Breast epithelium (tissue), 4 donors: ENCODE measurements at places on chromosomes 2 and 18. TPM values are rescaled to one million over a fixed set of nuclear protein-coding genes. Genes with fewer than 3 reads are reported as not detected.

Gene ORC4
- 36.5 TPM for total RNA-seq

Gene ACADL
- total RNA-seq, result 2.0 TPM

Gene FAM110C
- 30.7 TPM for total RNA-seq

Gene ALK
- 5.6 TPM for total RNA-seq

Gene SLC25A12
- 54.7 TPM for total RNA-seq

Gene NEB
- 2.0 TPM for total RNA-seq

Gene SERPINB5
- total RNA-seq, result not detected

Gene CYTIP
- total RNA-seq, result 16.8 TPM

Gene POTEJ
- total RNA-seq, result not detected

Gene FOXD4L1
- 0.16 TPM for total RNA-seq

Gene SLC14A1
- total RNA-seq, result 0.64 TPM

Gene IL36RN
- total RNA-seq, result not detected

Gene EPC2
- 58.5 TPM for total RNA-seq

Gene ARHGEF33
- 2.2 TPM for total RNA-seq

Gene CYP27C1
- total RNA-seq, result 0.48 TPM

Gene SCYGR4
- total RNA-seq, result not detected
